CD4-positive, alpha-beta T cell treated with Interferon gamma for 1 hour (primary cell): ENCODE measurements at places on chromosomes 12 and 14.

- DNase-seq = no peak
These were observed 1.8 kb downstream of the FLRT2 start for GRCh38 chr14:85531587-85532373.

DNA sequence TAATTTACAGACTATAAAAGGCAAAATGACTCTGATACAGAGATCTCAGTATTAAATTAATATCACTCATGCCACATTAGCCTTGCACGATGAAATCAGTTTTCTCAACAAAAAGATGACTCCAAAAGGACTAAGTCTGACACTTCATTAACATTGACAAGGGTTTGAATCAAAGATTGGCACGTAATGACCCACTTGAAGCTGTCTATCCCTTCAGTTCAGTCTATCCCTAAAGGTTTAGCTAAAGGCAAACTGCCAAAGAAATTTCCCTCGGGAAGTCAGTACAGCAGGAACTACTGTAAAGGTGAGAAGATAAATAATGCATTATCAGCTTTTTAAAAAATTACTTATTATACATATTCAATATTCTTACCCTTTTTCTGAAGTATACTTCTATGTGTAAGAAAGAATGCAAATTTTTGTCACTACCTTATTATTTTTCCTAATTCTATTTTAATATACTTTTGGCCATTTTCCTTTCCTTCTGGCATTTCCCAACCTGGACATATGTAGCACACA, 127.1 kb downstream of the NELL2 start:
- DNase-seq = no peak

DNA sequence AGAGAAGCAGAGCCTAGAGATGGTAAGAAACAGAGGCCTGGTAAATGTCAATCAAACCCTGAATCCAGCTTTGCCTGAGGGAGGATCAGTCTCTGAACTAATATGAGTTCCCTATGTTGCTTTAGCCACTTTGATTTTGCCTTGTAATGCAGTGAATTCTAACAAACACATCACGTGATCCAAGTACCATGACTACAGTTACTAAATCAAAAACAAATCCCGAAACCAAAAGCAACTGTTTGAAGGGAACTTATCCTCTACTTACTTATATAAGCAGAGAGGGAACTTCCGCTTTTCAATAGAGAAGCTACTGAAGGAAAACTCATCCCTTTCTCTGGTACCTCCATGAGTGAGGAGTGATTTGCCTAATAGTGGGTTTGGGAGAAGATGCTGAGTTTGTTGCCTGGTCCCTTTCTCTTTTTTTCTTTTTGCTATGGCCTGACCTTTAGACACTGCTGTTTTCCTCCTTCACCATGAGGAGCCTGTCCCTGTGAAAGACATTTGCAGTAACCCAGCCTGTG, 7.7 kb upstream of the PPTC7 start:
- DNase-seq = no peak

DNA sequence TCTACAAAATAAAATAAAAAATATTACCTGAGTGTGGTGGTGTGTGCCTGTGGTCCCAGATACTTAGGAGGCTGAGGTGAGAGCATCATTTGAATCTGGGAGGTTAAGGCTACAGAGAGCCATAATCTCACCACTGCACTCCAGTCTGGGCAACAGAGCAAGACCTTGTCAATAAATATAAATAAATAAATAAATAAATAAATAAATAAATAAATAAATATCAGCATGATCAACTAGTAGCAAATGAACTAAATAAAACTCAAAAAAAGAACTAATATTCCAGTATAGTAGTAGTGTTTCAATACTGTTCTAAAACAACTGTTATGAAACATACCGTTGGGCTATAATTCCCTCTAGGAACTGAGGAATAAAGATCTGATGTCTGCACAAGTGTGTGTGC, 74.4 kb downstream of the C12orf42 start:
- no peak for DNase-seq

DNA sequence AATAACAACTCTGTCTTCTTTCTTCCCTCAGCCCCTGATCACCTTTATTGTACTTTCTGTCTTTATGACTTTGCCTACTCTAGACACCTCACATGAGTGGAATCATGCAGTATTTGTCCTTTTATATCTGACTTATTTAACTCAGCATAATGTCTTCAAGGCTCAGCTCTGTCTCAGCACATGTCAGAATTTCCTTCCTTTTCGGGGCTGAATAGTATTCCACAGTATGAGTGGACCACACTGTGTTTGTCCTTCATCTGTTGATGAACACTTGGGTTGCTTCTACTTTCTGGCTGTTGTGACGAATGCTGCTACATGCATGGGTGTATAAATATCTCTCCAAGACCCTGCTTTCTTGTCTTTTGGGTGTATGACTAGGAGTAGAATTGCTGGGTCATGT, 117.6 kb downstream of the KIF26A start:
- DNase-seq = no peak
